EL (cell line): ENCODE measurements at places on chromosomes 7 and 10.

- no peak for DNase-seq
Observed at GRCh38 chr10:57336341-57336740, 931.4 kb downstream of the IPMK start.

GRCh38 chr10:34581801-34582532 is 233.1 kb downstream of the PARD3 start:
- peak; percentile 70 for DNase-seq

- no peak for DNase-seq
Observed at GRCh38 chr7:1865571-1866255, 195.6 kb downstream of the ELFN1 start.

DNA sequence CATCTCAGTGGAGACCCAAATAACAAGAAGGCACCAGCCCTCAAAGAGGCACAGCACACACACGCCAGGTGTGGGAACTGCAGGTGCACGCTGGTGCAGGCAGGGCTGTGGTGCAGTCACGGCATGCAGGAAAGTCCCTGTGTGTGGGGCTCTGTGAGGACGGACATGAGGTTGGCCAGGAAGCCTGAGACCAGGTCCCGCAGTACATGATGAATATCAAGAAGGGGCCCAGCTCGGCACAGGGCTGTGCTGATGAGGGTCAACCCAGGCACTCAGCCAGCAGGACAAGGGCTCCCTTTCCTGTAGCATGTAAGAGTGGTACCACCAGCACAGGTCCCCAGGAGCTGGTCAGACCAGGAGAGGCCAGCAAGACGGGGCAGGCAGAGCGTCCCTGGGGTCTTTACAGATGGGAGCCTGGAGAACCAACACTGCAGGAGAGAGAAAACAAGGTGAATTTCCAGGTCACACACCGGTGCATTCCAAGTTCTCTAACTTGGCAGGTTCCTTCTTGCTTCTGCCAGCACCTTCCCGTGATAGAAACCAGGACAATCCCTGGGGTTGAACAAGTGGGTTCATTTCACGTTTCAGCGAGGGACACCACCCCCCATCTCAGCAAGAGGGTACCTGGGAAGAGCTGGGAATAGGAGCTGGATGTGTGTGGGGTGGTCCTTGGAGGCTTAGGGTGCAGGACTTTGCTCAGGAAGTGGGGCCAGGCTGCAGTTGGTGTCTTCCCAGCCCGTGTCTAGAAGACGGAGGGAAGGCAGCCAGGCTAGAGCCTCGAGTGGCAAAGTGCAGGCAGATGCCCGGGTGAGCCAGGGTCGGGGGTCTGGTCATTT is 244.8 kb upstream of the TCERG1L start:
- no peak for DNase-seq

GRCh38 chr10:58797356-58797755 is 284.7 kb downstream of the BICC1 start:
- DNase-seq: peak; percentile 43

DNA sequence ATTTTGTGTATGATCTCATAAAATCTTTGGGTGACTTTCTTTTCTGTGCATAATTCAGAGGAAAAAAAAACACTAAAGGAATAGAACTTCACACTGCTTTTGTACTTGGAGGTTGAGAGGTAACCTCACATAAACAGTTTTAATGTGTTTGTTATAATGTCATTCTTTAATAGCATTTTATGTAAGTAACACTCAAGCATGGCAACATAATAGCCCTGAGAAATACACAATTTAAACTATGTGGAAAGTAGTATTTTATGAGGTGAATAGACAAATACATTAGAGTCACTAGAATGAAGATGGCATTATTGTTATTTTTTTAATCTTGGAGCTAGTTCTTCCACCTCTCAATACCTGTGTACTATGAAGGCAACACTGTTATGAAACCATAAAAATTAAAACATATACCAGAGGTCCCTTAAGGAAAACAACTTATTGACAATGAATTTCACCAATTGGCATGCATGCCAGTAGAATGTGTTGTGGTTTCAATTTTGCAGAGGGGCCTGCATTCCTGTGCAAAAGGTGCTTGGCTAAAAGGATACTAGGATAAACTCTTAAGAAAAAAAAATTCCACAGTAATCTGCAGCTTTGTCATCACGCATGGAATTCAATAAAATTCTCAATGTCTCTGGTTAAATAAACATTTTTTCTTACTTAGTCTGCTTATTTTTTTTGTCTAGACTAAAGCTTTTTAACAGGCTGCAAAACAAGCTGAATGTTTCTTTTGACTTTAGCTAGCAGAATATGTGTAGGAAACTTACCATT is 102.5 kb downstream of the CD36 start:
- DNase-seq: peak; percentile 83

- no peak for DNase-seq
Observed at GRCh38 chr10:92847202-92847864, 987 bp upstream of the EXOC6 start.

DNA sequence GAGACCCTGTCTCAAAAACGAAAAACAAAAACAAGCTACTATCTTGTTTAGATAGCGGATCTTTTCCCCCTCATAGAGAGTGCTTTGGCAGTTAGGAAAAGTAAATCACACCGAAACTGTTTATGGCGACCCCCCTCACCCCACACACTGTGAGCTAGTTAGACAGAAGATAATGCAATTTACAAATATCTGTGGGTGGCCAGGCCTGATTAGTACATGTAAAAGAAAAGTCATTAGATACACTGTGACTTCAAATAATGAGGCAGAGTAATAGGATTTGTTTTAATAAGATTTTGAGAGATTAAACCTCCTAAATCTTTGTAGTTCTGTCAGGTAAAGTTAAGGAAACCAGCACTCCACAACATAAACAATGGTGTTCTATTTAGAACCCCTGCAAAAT is 121.1 kb downstream of the ST7 start:
- no peak for DNase-seq

GRCh38 chr10:90352288-90352687 is 505.6 kb downstream of the HTR7 start:
- DNase-seq: no peak

DNA sequence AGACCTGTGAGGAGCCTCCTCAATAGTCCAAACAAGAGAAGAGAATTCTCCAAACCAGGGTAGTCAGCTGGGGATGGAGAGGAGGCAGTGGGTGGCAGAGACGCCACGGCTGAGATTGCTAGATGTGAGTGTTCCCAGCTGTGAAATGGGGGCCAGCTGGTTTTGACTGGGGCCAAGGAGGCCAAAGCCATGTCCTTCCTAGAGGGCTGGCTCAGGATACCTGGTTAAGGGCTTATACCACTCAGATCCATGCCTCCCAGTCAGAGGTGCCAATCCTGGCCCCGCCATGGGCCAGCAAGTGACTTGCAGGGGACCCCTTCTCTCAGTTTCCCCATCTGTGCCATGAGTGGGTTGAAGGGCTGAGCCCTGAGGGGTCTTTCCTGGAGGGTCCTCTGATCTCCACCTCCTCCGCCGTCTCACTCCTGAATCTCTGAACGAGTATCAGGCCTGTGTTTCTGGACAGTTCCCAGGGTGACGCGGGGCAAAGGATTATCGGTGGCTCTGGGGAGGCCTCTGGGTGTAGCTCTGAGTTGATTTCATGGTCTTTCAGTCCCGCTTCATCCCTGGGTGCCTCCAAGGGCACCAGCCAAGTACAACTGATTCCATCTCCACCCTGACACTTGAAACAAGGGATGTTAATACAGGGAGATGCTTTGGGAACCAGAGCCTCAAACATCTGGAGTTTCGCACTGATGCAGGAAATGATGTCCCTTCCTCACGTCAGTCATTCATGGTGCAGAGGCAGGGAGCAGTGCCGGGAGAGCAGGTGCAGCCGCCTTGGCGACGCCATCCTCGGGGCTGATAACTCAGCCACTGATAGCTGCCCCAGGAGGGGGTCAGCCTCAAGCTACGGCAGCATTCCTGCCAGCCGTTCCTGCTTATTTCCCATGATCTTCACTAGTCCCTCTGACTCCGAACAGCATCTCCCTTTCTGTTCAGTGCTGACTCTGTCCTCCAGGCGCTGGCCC is 126.7 kb downstream of the RGS10 start:
- DNase-seq: no peak

DNA sequence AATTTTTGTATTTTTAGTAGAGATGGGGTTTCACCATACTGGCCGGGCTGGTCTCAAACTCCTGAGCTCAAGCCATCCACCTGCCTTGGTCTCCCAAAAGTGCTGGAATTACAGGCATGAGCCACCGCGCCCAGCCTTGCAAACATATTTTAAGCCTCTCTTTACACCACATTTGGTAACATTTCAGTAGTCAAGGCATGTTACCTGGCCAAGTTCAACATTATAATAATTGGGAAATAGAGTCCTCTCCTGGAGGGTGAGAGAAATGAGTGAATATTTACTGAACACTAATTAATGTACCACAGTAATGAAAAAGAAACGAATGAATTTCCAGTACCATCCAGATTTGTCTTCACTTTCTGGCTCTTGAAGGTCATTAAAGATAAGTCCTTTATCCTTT is 10.0 kb upstream of the CNOT4 start:
- DNase-seq: no peak

DNA sequence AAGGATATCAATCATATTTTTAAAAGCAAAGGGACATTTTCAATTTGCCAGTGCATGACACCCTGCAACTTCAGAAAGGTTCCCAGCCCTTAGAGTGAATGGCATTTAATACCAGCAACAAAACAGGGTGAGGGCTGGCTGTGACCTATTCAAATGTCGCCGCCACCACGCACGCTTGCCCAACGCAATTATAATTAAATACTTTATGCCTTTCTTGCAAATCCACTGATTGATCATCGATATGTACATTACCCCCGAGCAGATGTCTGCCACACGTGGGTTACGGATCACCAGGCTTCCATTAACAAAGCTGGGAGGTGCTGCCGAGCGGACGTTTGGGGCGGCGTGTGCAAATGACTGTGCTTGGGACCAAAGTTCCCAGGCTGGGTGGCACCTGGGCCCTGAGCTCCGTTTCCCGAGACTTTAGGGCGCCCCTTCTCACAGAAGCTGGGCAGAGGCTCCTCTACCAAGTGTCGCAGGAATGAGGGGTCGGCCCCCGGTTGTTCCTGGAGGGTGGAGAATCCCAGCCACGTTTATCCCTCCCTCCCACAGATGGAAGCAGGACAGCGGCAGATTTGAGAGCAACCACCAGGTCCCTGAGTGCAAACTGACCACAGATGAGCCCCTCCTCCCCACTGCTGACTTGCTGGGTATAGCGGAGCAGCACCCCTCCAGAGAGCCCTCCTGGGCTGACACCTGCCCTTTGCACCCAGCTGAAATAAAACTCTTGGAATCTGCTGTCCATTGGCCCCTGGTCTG is 3.9 kb downstream of the FOXL3 start:
- DNase-seq: no peak

DNA sequence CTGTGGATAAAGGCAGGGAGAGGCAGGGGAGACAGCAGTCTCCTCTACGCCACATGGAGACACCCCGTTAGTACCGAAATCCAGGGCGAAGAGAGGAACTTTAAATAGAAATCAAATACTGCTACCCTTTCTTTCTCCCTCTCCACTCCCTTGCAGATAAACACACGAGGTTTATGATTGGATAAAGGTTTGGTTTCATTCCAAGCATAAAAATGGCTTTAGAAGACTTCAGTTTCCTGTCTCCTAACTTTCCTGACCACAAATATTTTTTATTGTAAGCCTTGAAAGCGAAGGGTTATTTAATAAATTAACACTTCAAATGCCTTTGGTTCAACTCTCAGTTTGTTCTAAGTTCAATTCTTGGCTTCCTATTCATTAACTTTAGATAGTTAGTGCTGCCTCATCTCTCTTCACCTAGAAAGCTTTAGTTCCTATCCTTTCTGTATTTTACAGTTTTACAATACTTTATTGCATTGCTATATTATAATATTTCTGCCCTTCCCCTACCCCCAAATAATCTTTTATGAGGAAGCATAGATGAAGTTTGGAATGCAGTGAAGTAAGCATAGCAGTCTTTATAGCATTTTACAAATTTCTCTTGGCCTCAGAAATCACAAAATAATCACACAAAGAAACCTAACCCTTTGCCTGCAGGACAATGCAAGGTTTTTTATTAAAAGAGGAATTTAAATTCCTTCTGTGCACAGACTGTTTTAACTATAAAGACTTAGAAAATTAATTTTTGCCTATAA is 31.5 kb upstream of the ARID5B start:
- DNase-seq: peak; percentile 65

DNA sequence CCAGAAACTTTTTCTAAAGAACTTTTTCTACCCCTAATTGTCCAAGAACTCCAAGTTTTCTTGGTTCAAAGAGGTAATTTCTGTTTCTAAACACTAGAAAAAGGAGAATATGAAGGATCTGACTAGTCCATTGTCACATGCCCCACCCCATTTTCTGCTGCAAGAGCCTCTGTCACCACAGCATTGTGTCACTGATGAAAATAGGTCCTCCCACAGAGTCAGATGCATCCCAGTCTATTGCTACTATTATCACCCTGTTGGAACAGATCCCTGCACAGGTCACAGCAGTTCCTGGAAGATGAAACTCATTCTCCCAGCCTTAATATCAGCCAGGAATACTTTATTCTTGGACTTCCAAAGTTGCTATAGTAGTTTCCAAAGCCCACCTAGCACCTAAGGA is 7.5 kb upstream of the CFTR start:
- DNase-seq: no peak

DNA sequence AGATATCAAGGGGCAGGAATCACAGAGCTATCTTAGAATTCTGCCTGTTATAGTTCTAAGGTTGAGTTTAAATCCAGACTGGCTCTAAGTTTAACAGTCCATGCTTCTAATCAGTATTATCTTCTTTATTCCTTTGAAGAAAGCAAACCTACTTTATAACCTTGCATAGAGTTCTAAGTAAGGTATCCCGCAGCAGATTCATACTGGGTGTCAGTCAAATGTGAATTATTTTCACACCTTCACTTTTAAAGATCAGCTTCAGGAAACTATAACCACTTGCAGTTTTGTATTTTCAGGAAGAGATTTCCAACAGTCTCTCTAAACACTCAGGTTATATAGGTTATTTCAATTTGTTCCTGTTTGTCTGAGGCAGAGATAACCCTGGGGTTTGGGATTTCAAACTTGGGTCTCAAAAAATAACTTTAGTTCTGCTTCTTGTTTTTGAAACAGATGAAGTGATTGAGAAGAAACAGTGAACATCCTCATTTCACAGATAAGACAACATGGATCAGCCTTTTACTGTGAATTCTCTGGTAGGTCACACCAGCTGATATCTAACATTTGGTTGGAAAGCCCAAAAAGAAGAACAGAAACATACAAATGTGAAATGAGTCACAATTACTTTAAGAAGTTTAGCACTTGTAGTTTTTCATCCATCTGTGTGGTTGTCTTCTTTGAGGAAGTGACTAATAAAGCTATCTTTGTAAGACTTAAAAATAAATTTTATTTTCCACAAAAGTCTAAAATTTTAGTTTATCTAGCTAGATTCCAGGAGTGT is 21.4 kb downstream of the STAMBPL1 start:
- peak; percentile 29 for DNase-seq

GRCh38 chr7:42878303-42878702 is 33.6 kb downstream of the C7orf25 start:
- DNase-seq: no peak

- no peak for DNase-seq
Observed at GRCh38 chr10:132898391-132899053, 43.8 kb downstream of the CFAP46 start.
